T-cell (primary cell): ENCODE measurements at places on chromosomes 5 and 9.

GRCh38 chr5:68435611-68436010 is 220.1 kb downstream of the PIK3R1 start:
- no peak for DNase-seq
- no peak overlapping the region for H3K27ac ChIP-seq
- H3K4me3 ChIP-seq = no peak overlapping the region
- H3K4me1 ChIP-seq = peaks cover 16% of the 10 kb centered on the region

GRCh38 chr5:136605638-136606037 is 240.3 kb upstream of the TRPC7 start:
- no peaks in the 10 kb centered on the region for H3K36me3 ChIP-seq
- DNase-seq = no peak

- peaks cover 14% of the 10 kb centered on the region for H3K4me1 ChIP-seq
- H3K27ac ChIP-seq = peak overlapping the region; percentile 48
- H3K36me3 ChIP-seq = no peaks in the 10 kb centered on the region
- DNase-seq = no peak
- H3K4me3 ChIP-seq = peak overlapping the region; percentile 65
Measured at GRCh38 chr5:78983601-78984438, 1.3 kb downstream of the ARSB start.

DNA sequence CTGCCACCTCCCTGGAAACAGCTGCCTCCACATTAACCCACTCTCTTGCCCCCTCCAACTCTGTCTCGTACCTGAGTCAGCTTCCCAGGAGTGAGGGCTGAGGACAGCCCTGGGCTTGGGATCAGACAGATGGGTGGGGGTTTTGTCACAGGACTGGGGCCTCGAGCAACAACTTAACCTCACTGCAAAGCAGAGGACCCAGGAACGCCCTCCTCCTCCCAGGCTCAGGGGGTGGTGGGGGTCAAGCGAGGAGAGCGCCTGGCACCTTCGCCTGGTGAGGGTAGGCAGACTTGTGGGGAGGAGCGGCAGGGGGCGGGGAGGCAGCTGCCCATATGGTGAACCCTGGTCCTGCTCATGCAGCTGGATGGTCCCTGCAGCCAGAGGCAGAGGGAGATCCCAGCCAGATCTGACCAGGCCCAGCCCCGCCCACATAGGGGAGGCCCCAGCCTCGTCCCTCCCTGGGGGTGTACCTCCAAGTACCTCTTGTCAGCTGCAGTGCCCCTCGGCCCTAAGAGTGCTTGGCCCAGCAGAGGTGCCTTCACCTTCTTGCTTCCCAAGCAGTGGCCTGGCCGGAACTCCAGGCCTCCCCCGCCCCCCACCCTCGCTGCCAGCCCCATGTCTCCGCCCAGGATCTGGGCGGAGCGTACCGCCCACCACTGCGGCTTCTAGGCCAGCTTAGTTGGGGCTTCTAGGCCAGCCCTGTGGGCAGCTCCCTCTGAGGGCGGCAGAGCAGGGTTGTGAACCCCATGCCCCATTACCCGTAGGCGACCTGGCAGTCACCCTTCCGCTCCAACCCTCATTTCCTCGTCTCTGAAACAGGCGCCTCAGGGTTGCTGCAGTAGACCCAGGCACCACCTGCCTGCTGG is at the start of gene SARDH:
Gene SARDH (minus strand): TSS at position 579 of the 866 bp plus-strand sequence. CDS start 4,179 bp downstream, outside the sequence.
- H3K36me3 ChIP-seq = no peaks in the 10 kb centered on the region
- H3K4me3 ChIP-seq = peak within 1 kb of the TSS; percentile 44
- H3K4me1 ChIP-seq = no peaks in the 10 kb centered on the region
- H3K27ac ChIP-seq = no peak within 1 kb of the TSS
- peak; percentile 23 for DNase-seq

DNA sequence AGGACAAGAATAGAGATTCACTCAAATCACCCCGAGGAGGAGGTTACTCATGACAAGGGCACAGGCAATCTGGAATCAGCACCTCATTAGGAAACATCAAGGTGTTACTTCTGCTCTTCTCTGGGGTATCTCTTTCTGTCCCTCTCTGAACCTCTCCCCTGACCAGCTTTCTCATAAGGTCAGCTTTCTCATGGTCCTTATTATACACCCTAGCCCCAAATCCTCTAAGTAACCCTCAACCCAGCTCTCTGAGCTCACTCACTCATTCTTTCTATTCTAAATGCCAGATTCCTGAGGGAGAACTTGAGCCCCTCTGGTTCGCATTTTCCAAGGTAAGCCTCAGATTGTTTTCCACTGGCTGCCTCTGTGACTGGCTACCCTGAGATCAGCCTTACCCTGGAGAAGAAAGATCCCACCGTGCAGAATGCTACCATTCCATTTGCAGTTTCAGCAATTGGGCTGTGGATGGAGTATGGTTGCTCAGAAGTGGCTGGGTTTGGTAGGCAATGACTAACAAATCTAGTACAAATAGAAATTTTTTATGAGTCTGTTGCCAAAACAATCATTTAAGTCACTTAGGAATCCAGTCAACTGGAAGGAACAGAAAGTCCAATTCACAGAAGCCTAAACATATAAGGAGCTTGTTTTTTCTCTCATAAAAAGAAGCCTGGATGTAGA is 9.0 kb upstream of the TIMD4 start:
- H3K27ac ChIP-seq = no peak overlapping the region
- H3K4me1 ChIP-seq = no peaks in the 10 kb centered on the region
- H3K27me3 ChIP-seq = no peaks in the 10 kb centered on the region
- H3K4me3 ChIP-seq = no peak overlapping the region

GRCh38 chr5:159010661-159011442 is 88.9 kb downstream of the EBF1 start:
- no peak overlapping the region for H3K4me3 ChIP-seq
- H3K27ac ChIP-seq = no peak overlapping the region
- no peaks in the 10 kb centered on the region for H3K36me3 ChIP-seq
- no peaks in the 10 kb centered on the region for H3K27me3 ChIP-seq

- no peaks in the 10 kb centered on the region for H3K4me1 ChIP-seq
- no peak for DNase-seq
- no peak overlapping the region for H3K4me3 ChIP-seq
Measured at GRCh38 chr9:715743-716400, 125.6 kb upstream of the DMRT1 start.

- no peak for DNase-seq
- H3K4me1 ChIP-seq = no peaks in the 10 kb centered on the region
- no peak overlapping the region for H3K27ac ChIP-seq
- no peak overlapping the region for H3K4me3 ChIP-seq
Measured at GRCh38 chr9:107587191-107587963, 97.8 kb upstream of the KLF4 start.

- no peaks in the 10 kb centered on the region for H3K4me1 ChIP-seq
- no peak overlapping the region for H3K27ac ChIP-seq
- no peak for DNase-seq
- H3K27me3 ChIP-seq = no peaks in the 10 kb centered on the region
- H3K36me3 ChIP-seq = no peaks in the 10 kb centered on the region
- H3K4me3 ChIP-seq = no peak overlapping the region
Measured at GRCh38 chr5:53820802-53821171, 260.3 kb downstream of the NDUFS4 start.

- H3K27me3 ChIP-seq = no peaks in the 10 kb centered on the region
- H3K4me1 ChIP-seq = no peaks in the 10 kb centered on the region
- no peak for DNase-seq
- no peak overlapping the region for H3K4me3 ChIP-seq
- H3K36me3 ChIP-seq = no peaks in the 10 kb centered on the region
Measured at GRCh38 chr5:43840424-43841125, 237.6 kb downstream of the NNT start.

DNA sequence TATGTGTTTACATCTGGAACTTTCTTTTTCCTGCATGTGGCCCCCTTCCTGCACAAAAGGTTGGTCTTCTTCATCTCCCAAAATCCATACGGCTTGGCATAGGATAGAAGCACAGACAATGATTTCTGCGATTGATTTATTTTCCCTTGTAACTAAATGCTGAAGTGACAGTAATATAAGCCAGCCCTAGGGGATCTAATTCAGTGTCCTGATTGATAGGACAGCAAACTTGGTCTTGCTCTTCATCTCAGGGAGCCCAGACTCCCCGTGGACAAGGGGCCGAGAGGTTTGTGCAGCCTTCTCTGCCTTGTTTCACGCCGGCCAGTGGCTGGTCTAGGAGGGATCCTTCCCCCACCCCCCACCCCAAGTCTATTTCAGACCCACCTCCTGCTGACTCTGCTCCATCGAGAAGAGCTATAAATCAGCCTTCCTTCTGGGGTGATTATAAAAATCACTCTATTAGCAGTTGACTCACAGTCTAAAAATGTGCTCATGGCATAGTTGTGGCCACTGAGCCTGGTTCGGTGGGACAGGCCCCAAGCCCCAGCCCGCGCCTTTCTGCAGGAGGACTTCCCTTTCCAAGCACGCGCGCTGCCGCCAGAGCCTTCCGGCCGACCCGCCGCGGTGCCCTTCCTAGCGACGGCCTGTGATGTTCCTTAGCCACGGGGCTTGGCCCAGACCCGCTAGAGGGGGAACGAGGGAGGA is 89.8 kb upstream of the COL5A1 start:
- no peak overlapping the region for H3K4me3 ChIP-seq
- H3K27me3 ChIP-seq = peaks cover 65% of the 10 kb centered on the region
- no peaks in the 10 kb centered on the region for H3K36me3 ChIP-seq
- H3K27ac ChIP-seq = no peak overlapping the region
- no peak for DNase-seq

- peaks cover 5% of the 10 kb centered on the region for H3K4me1 ChIP-seq
- no peaks in the 10 kb centered on the region for H3K27me3 ChIP-seq
- no peak for DNase-seq
- H3K4me3 ChIP-seq = no peak overlapping the region
Measured at GRCh38 chr5:131228646-131229045, 35.2 kb upstream of the CDC42SE2 start.

GRCh38 chr5:124843596-124843899 is 97.1 kb upstream of the ZNF608 start:
- DNase-seq = no peak
- no peaks in the 10 kb centered on the region for H3K4me1 ChIP-seq
- H3K27ac ChIP-seq = no peak overlapping the region
- H3K36me3 ChIP-seq = no peaks in the 10 kb centered on the region
- no peaks in the 10 kb centered on the region for H3K27me3 ChIP-seq

DNA sequence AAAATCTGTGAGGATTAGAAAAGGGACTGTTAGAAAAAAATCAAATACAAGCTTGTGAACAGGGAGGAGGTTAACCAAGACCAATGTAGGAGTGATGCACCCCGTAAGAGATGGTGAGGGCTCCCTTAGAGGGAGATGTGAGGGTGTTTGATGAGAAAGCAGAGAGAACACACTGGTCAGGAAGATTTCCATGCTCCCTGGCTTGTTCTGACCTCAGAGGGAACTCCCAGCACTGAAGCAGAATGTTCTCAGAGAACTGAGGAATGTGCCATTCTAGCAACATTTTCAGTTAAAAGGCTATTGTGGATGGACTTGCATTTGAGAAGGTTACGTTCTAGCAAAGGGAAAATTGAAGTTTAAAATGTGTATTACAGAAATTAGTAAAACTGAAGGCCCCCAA is 110.6 kb downstream of the HTR4 start:
- no peaks in the 10 kb centered on the region for H3K4me1 ChIP-seq
- H3K4me3 ChIP-seq = no peak overlapping the region
- H3K36me3 ChIP-seq = no peaks in the 10 kb centered on the region
- DNase-seq = no peak
- H3K27me3 ChIP-seq = no peaks in the 10 kb centered on the region

GRCh38 chr5:176986280-176986679 is 20.3 kb downstream of the UIMC1 start:
- no peaks in the 10 kb centered on the region for H3K36me3 ChIP-seq
- H3K27me3 ChIP-seq = no peaks in the 10 kb centered on the region
- DNase-seq = no peak
- H3K4me1 ChIP-seq = peaks cover 7% of the 10 kb centered on the region

- no peaks in the 10 kb centered on the region for H3K27me3 ChIP-seq
- H3K4me3 ChIP-seq = no peak overlapping the region
- H3K27ac ChIP-seq = no peak overlapping the region
- no peaks in the 10 kb centered on the region for H3K4me1 ChIP-seq
- no peak for DNase-seq
Measured at GRCh38 chr5:10065428-10066000, 184.2 kb downstream of the ATPSCKMT start.

GRCh38 chr5:134736173-134736812 is 2.1 kb upstream of the CAMLG start:
- peaks cover 26% of the 10 kb centered on the region for H3K4me1 ChIP-seq
- DNase-seq = no peak
- H3K36me3 ChIP-seq = no peaks in the 10 kb centered on the region
- H3K27ac ChIP-seq = no peak overlapping the region
- no peaks in the 10 kb centered on the region for H3K27me3 ChIP-seq
- H3K4me3 ChIP-seq = no peak overlapping the region

GRCh38 chr9:95778957-95779356 is 96.5 kb upstream of the ERCC6L2 start:
- H3K36me3 ChIP-seq = no peaks in the 10 kb centered on the region
- no peak overlapping the region for H3K27ac ChIP-seq
- H3K4me1 ChIP-seq = no peaks in the 10 kb centered on the region
- no peak overlapping the region for H3K4me3 ChIP-seq
- DNase-seq = no peak

- peaks cover 4% of the 10 kb centered on the region for H3K27me3 ChIP-seq
- no peak for DNase-seq
- no peaks in the 10 kb centered on the region for H3K36me3 ChIP-seq
- H3K27ac ChIP-seq = no peak overlapping the region
- H3K4me3 ChIP-seq = no peak overlapping the region
Measured at GRCh38 chr5:33726422-33727165, 165.2 kb downstream of the ADAMTS12 start.

- no peak overlapping the region for H3K4me3 ChIP-seq
- H3K36me3 ChIP-seq = no peaks in the 10 kb centered on the region
- no peak for DNase-seq
Measured at GRCh38 chr5:125317536-125317995, 571.1 kb upstream of the ZNF608 start.
